Foreskin keratinocyte (primary cell): ENCODE measurements at places on chromosomes 6 and 20. TPM values are rescaled to one million over a fixed set of nuclear protein-coding genes. Genes with fewer than 3 reads are reported as not detected.

Gene TOX2
- 0.10 and 0.29 TPM in 2 replicates for polyA plus RNA-seq

Gene GNAS-AS1
- 0.16 and 0.39 TPM in 2 replicates for polyA plus RNA-seq

Gene RHAG
- polyA plus RNA-seq = not detected in 2 replicates

Gene ADGB
- polyA plus RNA-seq = not detected in 2 replicates
